Stimulated activated CD8-positive, alpha-beta memory T cell treated with anti-CD3 and anti-CD28 coated beads, Interleukin-4, amount 100 ng/mL, for 4 hours (primary cell): ENCODE measurements at places on chromosomes 1 and 21.

DNA sequence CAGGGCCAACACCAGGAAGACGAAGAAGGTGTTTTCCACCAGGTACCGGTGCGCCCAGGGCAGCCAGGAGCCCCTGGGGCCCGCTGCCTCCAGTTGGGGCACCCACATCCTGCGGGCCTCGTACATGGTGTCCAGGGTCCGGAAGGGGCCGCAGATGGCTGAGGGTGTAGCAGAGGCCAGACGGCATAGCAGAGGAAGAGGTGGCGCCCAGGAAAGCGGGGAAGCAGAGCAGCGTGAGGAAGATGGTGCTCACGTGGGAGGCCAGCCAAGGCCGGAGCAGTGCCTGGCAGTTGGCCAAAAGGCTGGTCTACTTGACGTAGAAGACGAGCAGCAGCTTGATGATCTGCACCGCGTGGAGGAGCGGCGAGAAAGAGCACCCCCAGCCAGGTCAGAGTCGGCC is 40.4 kb downstream of the ZNF691 start:
- DNase-seq = no peak

- DNase-seq = no peak
Observed at GRCh38 chr1:102586022-102586421, 522.3 kb downstream of the COL11A1 start.

GRCh38 chr1:179297105-179297378 is 3.4 kb downstream of the SOAT1 start:
- no peak for DNase-seq

GRCh38 chr1:159091607-159092031 is 15.1 kb upstream of the AIM2 start:
- no peak for DNase-seq

GRCh38 chr1:119132179-119132578 is 8.3 kb downstream of the WARS2 start:
- DNase-seq = no peak

GRCh38 chr1:223056802-223057201 is 86.2 kb downstream of the TLR5 start:
- no peak for DNase-seq

GRCh38 chr1:248359415-248359814 is 2.0 kb upstream of the OR2T4 start:
- no peak for DNase-seq

- DNase-seq = no peak
Observed at GRCh38 chr1:195590649-195591048, 1017.6 kb downstream of the KCNT2 start.

- DNase-seq = no peak
Observed at GRCh38 chr1:2174348-2175054, 20.1 kb downstream of the FAAP20 start.

- DNase-seq = no peak
Observed at GRCh38 chr1:207861442-207862177, 49.3 kb downstream of the CD34 start.

DNA sequence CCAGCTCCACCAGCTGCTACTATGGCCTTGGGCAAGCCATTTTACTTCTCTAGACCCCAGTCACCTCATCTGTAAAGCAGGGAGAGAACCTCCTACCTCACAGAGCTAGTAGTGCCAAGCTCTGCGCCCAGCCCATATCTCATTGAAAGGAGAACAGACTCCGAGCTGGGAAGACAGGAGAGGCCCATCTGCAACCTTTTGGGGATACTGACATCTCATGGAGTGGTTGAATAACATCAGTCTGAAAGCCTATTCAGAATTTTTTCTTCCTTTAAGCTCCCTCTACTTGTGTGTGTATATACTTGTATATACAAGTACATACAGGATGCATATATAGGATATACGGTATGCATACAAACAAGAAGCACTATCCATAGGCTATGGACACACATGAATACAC is 279.5 kb upstream of the POU3F1 start:
- DNase-seq = no peak

DNA sequence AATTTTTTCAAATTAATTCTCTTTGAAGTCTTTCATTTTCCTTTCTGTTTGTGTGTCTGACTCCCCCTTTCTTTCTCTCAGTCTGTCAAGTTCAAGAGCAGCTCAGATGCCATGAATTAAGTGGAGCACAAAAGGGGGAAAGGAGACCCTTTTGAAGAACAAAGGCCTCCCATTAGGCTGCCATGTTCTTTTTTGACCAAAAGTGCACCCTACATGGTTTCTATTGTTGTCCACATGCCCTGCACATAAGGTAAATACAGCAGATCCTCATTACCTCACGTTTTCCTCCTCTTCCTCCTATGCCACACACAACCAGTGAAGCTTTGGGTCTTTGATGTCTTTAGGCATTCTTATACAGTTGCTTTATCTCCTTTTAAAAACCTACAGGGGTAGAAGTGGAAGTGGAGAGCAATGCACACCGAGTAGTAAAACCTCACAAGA is 47.7 kb downstream of the POU2F1 start:
- DNase-seq = no peak

DNA sequence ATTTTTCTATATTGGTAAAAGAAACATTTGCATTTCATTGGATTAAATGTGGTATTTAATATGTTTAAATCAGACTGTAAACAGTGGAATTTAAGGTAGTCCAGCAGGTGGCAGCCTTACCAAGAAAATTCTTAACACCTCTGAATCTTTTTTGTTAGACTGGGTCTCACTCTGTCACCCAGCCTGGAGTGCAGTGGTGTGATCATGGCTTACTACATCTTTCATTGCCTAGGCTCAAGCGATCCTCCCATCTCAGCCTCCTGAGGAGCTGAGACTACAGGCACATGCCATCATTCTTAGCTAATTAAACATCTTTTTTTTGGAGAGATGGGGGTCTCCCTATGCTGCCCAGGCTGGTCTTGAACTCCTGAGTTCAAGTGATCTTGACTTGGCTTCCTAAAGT is 98.8 kb downstream of the RABGAP1L start:
- DNase-seq = no peak

- DNase-seq = no peak
Observed at GRCh38 chr1:206890125-206891060, 6.8 kb upstream of the IL24 start.

DNA sequence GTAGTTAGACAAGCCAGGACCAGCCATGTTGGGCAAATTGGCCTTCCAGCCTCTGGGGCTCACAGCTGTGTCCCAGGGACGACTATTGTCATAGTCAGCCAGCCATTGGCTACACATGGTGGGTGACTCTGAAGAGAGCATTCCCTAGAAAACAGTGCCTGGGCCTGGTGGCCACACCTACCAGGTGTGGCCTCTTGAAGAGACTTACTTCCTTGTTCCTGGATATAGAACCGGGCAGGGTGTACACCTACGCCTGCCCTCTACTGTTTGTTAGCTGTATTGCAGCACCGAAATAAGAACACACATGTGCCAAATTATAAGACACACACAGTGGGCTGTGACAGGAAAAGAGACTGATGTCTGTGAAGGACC is 134.6 kb upstream of the ARHGEF16 start:
- DNase-seq = no peak

DNA sequence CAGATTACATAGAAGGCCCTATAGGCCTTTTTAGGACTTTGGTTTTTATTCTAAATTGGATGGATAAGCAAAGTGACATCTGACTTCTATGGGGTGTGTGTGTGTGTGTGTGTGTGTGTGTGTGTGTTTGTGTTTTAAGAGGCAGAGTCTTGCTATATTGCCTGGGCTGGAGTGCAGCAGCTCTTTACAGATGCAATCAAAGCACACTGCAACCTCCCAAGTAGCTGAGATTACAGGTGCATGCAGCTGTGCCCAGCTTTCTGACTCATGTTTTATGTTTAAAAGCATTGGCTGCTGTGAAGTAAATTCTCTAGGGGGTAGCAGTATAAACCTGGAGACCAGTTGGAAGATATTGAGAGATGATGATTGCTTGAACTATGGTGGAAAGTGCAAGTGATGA is 12.4 kb upstream of the EVI5 start:
- DNase-seq = no peak

GRCh38 chr1:228293393-228293792 is 85.5 kb downstream of the OBSCN start:
- DNase-seq = no peak

DNA sequence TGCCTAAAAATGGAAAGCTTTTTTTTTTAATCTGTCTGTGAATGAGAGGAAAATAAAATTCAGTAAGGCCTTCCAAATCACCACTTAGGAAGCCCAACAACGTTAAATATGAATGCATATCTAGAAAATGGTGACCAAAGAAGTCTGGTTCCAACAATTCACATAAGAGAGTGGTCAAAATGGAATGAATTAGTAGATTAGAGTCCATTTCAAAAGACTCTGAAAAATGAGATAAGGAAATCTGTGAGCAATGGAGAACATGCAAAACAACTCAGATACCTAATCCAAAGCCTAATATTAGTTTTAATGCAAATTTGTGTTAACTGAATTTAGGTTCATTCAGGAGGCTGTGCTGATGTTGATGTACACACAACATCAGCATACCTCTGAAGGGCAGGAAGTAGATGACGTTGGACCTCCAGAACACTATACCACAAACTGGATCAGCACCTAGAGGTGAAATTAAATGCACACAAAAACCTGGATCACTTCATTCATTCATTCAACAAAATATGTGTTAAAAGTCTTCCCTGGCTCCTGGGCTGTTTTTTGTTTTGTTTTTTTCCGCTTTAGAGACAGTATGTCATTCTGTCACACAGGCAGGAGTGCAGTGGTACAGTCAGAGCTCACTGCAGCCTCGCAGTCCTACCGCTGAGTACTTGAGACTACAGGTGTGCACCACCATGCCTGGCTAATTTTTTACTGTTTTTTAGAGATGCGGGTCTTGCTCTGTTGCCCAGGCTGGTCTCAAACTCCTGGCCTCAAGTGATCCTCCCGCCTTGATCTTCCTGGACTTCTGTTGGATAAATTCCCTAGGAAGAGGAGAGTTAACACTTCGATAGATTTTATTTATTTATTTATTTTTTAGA is 4.9 kb upstream of the BRWD1 start:
- DNase-seq = no peak
